ENCODE measurements at places on chromosomes 5 and 9.

DNA sequence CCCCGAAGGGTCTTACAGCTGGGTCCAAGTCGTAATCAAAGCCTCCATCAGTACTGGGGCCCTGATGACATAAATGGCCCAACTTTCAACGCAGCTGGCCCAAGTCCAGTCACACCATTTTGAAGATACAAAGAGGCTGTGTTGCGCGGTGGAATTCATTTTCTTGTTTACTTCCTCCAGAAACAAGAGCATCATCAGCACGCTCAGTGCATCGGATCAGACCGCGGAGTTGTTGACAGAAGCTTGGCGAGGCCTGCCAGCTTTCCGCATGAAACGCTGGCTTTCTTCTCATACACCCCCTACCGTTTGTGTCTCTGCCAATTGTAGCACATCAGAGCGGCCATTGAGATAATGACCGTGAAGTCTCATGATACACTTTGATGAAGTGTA is 101.7 kb upstream of the SPATA31D4 start:
- DNase-seq = no peak

GRCh38 chr5:172902497-172903472 is 56.4 kb upstream of the RPL26L1 start:
- DNase-seq = no peak

- no peak for DNase-seq
Observed at GRCh38 chr5:154166901-154167791, 23.4 kb upstream of the GALNT10 start.

- DNase-seq = no peak
Observed at GRCh38 chr5:10577371-10578292, 13.8 kb downstream of the ANKRD33B start.

DNA sequence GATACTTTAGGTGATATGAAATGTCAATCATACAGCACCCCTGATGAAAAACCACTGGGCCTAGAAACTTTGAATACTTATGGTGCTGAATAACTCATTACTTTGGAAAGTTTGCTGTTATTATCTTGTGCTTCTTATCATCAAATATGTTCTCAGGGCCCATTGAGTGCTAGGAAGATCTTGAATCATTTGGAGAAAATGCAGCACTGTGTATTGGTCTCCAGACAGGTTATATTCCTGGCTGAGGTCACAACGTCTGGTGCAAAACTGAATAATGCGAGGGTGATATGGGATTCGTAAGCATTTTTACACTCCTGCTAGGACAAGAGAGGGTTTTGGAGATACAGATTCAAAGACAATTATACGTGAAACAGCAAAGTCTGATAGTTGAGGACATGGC is 249.4 kb upstream of the TNC start:
- DNase-seq = no peak

GRCh38 chr5:16685069-16685468 is 68.3 kb upstream of the RETREG1 start:
- DNase-seq = no peak

DNA sequence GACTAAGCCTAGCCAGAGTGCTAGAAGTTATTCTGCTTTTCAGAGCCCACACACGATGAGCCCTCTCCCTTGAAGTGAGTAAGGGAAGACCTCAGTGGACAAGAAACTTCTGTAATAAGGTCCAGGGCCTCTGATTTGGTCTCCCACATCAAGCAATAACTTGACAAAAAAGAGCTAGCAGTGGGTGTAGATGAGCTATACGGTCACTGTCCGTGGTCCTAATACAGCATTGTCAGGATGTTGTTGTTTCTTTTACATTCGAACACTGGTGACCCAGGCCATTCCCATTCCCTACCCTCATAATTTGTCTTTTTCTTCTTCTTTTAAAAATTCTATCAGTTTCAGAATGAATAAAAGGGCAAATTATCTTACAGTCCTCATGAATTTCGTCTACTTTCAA is 5.2 kb downstream of the PCSK1 start:
- DNase-seq = no peak

- DNase-seq = no peak
Observed at GRCh38 chr9:89315482-89315881, 2.8 kb upstream of the SECISBP2 start.

GRCh38 chr9:36939655-36940499 is 94.2 kb downstream of the PAX5 start:
- no peak for DNase-seq

DNA sequence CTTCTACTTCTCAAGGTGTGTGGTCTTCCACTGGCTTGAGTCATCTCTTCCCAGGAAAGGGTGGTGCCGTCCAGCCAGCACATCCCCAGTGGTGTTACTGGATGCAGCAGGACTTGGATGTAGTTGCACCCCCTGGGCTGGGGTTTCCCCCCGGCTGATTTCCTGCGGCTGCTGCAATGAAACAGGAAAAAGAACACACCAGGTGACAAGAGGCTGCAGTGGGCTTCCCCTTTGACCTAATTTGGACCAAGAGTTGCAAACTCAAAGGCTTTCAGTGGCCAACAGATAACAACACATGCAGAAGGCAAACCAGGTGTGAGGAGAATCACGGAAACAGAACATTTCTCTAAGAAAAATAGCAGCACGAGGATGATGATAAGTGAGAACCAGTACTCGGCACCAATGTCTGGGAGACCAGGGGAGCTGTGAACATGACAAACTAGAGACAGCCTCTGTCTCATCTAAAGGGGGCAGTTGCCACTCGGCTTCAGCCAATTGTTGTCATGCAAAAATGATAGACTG is 83.7 kb downstream of the PDE6A start:
- no peak for DNase-seq

- DNase-seq = no peak
Observed at GRCh38 chr5:20476016-20476415, 488.0 kb upstream of the CDH18 start.

DNA sequence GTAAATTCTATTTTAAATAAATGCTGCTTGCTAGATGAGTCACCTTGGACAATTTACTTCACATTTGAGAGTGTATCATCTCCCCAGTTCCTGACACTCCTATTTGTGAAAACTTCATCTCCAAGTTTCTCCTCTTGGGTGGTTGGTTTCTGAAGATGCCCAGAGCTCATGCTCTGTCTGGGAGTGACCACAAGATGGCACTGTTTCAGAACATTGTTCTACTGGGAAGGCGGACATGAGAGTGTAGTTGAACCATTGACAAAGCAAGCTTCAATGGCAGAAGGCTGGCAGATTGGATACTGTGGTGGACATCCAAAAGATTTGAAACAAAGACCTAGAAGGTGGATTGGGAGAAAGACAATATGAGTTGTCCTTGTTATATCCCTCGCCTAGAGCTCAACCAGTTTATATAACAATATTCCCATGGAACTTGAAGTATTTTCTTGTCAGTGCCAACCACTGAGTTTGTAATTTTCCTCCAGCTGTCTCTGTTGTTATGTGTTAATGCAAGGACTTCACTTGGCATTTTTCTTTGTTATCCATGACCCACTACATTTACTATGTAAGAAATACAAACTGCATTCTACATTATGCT is 234.3 kb upstream of the ANKH start:
- DNase-seq = no peak

GRCh38 chr9:113853333-113853732 is 22.8 kb upstream of the ZNF618 start:
- DNase-seq = no peak

GRCh38 chr5:109614981-109615380 is 74.7 kb upstream of the MAN2A1 start:
- DNase-seq = no peak

DNA sequence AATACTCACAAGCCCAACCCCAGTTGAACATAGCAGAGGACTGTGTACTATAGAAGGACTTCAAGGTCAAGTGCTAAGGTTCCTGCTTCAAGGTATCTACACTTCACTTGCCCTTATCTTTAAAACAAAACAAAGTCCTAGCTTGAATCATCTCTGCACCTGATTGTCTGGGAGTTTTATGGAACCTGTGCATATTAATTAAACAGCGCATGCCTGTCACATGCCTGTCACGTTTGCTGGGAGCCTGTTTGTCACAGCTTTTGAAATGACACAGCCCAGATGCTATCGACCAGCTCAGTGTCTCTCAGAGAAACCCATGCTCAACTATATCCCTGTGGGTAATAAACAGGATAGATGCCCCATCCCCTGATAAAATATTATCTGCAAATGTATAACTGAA is 476.0 kb downstream of the ZSWIM6 start:
- no peak for DNase-seq

GRCh38 chr5:1820381-1820780 is 19.2 kb downstream of the NDUFS6 start:
- no peak for DNase-seq

GRCh38 chr9:127489471-127490115 is 38.3 kb downstream of the LRSAM1 start:
- no peak for DNase-seq

DNA sequence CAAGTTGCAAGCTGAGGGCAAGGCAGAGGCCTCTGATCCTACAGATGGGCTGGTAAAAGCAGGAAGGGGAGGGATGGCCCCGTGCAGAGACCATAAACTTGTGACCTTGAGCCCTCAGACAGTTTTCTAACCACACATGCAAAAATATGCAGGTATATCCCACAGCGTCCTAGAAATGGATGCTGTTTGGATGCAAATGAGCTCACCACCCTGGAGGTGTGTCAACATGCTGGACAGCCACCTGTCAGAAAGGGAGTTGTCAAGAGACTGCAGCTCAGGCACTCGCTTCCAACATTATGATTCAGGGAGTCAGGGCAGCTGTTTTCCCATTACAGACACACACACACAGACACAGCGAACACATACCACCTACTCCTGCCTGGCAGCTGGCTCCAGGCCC is 97.3 kb upstream of the PANK3 start:
- no peak for DNase-seq

GRCh38 chr5:111997711-111998110 is 240.7 kb upstream of the NREP start:
- DNase-seq = no peak

DNA sequence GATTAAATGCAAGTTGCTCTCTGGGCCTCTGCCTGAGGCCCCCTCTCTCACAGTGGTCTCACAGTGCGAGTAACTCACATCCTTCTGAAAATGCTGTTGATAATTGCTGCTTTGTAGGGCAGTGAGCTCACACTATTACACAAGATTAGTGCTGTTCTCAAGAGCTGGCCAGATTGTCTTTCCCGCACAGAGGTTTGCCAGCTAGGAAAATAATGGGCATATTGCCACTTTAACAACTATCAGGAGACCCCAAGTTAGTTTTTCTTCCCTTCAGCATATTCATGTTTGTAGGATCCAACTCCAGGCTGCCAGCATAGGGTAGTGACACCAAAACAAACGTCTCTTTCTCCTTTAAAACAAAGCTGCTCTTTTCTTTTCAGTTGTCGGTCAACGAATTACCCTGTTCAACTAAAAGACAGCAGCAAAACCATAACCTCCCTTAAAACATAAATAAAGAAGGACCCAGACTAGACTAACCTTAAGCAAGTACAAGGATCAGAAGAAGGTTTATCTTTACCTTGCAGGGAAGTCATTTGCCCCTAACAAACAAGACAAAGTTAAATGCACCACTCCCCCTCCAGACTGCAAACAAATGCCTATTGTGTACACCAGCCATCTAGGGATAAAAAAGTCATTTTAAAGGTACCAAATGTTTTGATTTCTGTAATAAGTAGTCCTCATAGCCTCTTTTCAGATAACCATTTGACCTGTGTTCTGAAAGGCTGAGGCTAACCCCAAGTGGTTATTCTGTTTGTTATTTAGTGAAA is 91.4 kb downstream of the VCAN start:
- DNase-seq = no peak

DNA sequence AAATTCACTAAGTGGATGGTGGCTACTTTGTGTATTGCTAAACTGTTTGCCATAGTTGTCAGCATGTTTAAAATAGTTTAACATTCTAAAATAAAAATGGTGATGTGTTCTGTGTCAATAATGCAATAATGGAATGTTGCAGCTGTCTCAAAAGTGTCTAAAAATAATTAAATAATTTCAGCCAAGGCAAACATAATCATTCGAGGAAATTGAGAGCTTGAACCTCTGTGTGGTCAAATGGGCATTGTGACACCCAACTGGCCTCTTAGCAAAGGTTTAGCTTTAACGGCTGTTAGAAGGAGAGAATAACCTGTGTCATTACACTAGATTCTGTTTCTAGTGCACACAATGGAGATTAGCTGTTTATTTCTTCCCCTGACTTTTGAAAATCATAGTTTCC is 278.5 kb downstream of the TMEM167A start:
- no peak for DNase-seq

DNA sequence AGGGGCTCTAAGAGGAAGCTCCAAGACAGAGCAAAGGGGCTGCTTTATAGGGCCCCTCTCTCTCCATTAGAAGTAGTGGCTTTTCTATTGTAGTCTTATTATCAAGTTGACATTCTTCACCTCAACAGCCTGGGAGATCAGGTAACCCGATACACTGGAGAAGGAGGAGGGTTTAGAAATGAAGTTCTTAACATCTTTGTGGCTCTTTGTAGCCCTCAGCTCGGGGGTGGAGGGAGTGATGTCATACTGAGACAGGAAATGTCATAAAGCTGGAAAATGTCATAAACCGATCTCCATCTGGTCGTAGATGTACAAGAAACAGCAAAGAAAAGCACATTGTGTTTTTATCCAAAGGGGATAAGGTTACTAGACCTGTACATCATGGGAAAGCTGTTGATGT is 17.9 kb downstream of the PDZD2 start:
- DNase-seq = no peak

GRCh38 chr5:166358127-166358830 is 1933.2 kb upstream of the WWC1 start:
- DNase-seq = no peak

DNA sequence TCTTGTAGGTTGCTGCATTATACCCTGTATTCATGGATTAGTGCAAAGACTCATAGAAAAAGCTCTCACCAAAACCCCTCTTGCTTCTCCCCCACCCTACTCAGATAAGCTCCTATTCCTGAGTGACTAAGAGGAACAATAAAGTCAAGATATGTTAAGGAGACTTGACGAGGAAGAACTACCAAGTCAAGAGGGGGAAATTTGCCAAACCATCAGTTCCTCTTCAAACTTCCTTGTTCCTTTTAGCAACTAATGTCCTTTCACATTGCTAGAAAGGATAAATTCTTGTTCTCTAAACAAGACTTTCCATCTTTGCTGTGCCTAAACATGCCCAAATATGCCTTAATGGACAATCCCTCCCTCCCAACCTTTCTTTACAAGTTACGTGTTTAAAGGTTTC is 27.0 kb downstream of the CNOT8 start:
- no peak for DNase-seq

DNA sequence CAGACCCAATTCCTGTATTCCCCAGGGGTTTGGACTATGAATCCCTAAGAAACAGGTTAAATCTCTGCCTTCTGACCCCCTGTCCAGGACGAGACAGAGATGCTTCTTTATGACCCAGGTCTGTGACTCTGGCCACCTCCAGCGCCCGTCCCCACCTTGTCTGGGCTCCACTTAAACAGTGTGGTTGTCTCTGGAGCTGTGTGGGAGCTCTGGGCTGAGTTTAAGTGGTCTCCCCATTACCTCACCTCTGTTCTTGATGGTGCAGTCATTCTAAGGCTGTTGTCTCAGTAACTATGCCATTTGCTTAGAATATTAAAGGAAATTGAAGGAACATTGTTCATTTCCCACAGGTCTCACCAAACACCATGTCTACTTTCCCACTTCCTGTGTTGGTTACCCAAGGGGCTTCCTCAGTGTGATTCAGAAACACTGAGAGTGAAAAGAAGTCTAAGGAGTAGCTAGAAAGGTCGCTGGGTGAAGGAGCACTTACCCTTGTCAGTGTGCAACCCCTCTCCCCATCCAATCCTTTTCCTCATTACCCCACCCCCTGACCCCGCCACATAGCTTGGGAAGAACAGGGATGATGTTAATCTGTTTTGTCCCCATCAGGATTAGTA is 127.8 kb upstream of the CKMT2 start:
- no peak for DNase-seq

GRCh38 chr5:132263548-132264261 is 6.2 kb downstream of the PDLIM4 start:
- DNase-seq = no peak

GRCh38 chr5:80147119-80147815 is 108.6 kb downstream of the SERINC5 start:
- DNase-seq = no peak
